ENCODE measurements at places on chromosomes 16 and 17. TPM values are rescaled to one million over a fixed set of nuclear protein-coding genes. Genes with fewer than 3 reads are reported as not detected.

OR4D1 gene
- not detected for total RNA-seq

DNA sequence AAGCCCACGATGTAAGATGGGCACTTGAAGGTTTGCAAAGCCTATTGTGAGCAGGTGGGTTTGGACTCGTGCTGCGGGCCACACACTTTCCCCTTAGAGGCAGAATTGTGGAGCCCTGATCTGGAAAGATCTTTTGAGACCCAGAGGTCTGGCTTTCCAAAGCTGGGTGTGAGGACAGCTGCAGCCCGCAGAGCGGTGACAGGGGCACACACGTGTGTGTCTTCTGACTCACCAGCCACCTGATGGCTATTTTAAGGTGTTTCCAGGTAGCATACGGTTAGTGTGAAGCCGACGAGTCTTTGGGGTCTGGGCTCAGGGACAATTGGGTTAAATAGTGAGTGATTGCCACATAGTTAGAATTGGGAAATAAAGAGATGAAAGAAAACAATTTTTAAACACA, 108.9 kb upstream of the GSE1 start:
- DNase-seq: no peak

DNA sequence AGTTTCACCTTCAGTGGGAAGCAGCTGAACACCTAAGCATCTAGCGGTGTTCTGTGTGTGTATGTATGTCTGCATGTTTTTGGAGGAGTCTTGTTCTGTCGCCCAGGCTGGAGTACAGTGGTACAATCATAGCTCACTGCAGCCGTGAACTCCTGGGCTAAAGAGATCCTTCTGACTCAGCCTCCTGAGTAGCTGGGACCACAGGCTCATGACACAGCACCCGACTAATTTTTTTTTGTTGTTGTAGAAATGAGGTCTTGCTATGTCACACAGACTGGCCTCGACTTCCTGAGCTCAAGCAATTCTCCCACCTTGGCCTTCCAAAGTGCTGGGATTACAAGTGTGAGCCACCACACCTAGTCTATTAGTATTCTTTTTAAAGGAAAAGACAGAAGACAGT, 30.2 kb upstream of the FAAP100 start:
- DNase-seq: no peak

DNA sequence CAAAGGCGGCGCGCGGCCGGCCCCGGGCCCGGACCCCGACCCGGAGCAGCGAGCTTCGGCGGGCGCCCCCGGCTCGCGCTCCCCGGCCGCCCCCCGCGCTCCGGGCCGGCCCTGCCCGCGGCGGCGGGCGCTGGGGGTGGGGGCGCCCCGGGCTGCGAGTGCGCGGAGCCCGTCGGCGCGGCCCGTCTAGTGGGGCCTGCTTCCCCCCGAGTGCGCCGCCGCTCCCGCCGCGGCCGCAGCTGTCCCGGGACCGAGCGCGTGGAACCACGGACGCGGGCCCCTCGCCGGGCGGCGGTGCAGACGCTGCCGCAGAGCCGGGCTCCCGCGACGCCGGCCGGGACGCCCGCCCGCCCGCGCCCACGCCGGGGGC, 308 bp downstream of the ADCY9 start:
- no peak for DNase-seq

GRCh38 chr17:39861235-39861634, 2.9 kb downstream of the IKZF3 start:
- DNase-seq: no peak

- DNase-seq: no peak
Observed at GRCh38 chr17:77781536-77781935, 177.0 kb upstream of the TNRC6C start.

SMIM5 gene
- 15.8 TPM for total RNA-seq

DNA sequence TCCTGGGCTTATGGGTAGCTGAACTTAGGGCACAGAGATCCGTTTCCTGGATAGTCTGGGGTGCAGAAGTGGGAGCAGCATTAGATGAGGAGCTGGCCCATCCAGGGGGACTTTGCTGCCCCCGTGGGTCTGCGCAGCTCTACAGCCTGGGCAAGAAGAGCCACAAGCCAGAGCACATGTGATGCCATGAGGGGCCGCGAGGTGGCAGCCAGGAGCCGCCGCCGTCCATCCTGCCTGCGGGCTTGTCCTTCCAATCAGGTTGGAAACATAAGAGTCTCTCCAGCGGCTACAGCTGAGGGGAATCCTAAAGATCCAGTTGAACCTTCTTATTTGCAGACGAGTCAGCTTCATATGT, 21.9 kb downstream of the C1QTNF1 start:
- DNase-seq: peak; percentile 87

PERCC1 gene
- total RNA-seq: 0.27 TPM

- DNase-seq: no peak
Observed at GRCh38 chr17:5291683-5292350, 9.7 kb downstream of the RABEP1 start.

DNA sequence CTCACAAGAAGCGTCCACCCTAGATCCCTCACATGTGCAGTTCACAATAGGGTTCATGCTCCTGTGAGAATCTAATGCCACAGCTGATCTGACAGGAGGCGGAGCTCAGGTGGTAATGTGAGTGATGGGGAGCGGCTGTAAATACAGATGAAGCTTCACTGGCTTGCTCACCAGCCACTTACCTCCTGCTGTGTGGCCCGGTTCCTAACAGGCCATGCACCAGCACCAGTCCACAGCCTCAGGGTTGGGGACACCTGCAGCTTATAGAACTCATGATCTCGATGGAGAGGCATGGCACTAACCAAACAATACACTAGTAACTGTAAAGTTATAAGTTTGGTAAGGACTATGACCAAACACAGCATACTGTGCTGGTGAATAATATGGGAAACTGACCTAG, 368.0 kb upstream of the CDH5 start:
- DNase-seq: no peak

DNA sequence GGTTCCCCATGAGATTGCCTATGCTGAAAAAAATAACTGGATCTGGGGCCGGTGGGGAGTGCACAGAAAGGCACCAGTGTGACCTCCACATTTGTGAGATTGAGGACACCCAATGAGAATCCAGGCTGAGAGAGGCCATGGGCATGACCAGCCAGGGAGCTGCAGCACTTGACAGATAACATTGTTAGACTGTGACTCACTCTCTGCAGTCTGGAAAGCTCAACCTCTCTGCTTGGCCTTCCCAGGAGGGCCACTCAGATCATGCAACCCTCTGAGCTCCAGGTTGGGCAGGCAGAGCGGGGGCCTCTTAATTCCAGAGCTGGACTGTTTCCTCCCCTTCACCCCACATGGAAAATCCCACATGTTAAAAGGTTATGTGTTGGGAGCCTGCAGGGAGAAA, 30.1 kb downstream of the FZD2 start:
- DNase-seq: peak; percentile 59

GRCh38 chr17:22464041-22464440, 771.7 kb downstream of the KCNJ18 start:
- no peak for DNase-seq

DNA sequence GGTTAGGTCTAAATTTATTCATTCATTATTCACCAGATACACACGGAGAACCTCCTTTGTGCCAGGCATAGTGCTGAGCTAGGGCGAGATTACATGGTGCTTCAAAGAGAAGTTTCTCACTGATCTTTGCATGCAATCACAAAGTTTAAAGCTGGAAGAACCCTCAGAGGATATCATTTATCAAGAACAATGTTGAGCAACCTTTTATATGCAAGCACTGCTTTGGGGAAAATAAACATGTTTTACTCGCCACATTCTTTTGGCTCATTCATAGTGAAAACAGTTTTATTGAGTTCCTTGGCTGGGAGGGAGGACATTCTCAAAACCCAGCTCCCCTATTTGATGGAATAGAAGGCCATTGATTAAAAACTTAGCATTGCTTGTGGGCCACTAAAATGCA, 49.8 kb upstream of the XYLT1 start:
- no peak for DNase-seq

DNA sequence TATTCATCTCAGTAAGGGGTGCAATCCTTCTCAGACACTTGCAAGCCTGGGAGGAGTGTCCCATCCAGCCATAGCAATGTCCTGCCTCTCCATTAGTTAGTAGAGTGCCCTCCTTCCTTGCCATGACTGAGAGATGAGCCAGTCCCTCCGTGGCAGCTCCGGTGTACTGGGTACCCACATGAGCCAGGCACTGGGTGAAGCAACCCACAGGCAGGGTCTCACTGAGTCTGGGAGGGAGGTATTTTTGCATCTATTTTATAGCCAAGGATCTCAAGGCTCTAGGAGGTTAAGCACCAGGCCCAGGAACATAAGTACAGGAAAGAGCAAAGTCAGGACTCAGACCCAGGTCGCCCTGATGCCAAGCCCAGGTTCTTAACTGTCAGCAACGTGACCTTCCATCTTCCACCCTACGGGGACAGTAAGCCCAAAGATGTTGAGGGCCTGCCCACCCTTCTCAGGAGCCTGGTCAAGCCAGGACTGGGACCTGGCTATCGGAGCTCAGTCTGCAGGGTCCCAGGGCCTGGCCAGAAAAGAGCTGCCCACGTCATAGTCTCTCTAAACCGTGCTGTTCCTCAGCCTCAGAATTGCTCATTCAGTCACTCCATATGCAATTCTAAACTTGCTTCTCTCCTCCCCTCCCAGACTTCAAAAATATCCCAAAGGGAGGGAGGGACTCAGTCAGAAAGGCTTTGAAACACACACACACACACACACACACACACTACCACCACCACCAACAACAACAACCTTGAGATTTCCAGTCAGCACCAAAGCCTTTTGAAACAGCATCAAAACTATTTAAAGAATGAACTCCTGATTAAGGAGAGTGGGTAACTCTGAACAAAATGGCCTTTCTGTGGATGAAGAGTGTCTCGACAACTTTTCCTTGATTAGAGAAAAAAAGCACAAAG, 16.6 kb downstream of the NOS2 start:
- no peak for DNase-seq

GRCh38 chr17:31068291-31068690, 26.5 kb upstream of the NF1 start:
- DNase-seq: peak; percentile 47

TSEN54 gene
- total RNA-seq: 8.3 TPM

TMIGD1 gene
- not detected for total RNA-seq

LAT gene
- total RNA-seq: 1.6 TPM

DNA sequence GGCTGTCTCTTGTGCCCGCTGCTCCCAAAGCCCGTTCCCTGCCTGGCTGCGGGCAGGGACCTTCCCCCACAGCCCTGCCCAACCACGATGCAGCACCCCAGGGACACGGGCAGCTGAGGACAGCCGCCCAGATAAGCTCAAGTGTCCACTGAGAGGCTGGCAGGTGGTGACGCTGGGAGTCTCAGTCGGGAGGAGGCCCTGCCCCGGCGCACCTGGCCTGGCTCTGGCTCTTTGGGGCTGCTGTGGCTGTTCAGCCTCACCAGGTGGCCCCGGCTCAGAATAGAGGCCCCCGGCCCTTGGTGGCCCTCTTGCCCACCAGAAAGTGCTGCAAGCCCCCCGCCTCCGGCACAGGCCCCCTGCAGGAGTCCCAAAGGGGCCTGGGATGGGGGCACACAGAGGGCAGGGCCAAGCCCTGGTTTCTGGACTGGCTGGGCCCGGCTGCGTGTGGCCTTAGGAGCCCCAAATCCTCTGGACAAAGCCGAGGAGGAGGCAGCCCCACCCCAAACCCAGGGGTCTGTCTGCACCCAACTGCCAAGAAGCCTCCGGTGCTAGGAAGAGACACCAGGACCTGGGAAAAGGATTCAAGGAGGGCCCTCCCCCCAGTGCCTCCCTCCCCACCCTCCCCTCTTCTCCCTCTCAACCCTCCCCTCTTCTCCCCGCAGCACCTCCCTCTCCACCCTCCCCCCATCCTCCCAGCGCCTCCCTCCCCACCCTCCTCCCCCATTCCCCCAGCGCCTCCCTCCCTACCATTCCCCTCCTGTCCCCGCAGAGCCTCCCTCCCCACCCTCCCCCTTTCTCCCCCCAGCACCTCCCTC, 5.3 kb downstream of the NTHL1 start:
- peak; percentile 85 for DNase-seq

SMIM22 gene
- not detected for total RNA-seq

- DNase-seq: no peak
Observed at GRCh38 chr16:49452578-49452977, 79.0 kb downstream of the C16orf78 start.

GRCh38 chr17:31052187-31052889, 42.4 kb upstream of the NF1 start:
- DNase-seq: peak; percentile 59

- DNase-seq: peak; percentile 70
Observed at GRCh38 chr17:78974635-78975591, 4.8 kb downstream of the LGALS3BP start.

SLC13A5 gene
- not detected for total RNA-seq

APOBR gene
- total RNA-seq: 0.47 TPM

DNA sequence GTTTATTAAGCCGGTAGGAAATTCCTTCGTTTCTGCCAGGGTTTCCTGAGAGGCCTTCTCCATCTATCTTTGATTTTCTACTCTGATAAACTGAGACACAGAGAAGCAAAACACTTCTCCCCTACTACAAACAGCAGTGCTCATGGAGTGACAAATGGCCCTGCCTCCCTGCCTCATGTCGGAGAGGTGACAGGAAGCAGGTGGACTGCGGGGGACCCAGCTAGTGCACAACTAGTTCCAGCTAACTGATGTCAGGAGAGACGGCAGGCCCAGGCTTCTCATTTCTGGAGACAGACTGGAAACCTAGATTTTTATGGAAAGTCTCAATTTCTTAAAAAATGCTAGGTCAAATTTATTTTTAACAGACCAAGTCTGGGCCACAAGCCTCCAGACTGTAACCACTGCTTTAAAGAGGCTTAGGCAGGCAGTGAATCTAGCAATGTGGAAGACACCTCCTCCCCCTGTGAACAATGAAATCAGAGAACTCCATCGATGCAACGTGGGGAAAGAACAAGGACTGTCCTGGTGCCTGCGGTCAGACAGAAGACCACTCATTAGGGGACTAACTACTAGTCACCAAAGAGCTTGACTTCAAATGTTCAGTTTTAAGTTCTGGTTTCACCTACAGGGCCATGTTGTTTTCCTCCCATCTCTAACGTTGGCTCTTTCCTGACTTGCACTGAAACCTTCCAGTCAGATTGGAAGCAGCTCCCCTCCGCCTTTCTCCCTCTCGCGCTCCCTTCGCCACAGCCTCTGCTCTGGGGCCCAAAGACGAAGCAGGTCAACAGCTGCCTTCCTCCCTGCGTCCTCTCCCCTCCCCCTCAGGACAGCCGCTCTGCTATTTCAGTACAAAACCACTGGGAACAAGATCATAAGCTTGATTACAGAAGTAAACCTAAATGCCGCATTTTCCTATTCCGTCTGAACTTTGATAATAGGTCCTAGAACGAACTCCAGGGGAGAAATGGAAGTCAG, 17.6 kb downstream of the GTF3C1 start:
- DNase-seq: no peak

SOX15 gene
- 1.2 TPM for total RNA-seq

TAC4 gene
- total RNA-seq: not detected

KLHL10 gene
- 0.12 TPM for total RNA-seq

Data from left ventricle myocardium superior (tissue), 1 donor.